ENCODE measurements at places on chromosomes 6 and 20.
A peak's percentile ranks its signal among the peaks of the same experiment; 100 is the strongest.

DNA sequence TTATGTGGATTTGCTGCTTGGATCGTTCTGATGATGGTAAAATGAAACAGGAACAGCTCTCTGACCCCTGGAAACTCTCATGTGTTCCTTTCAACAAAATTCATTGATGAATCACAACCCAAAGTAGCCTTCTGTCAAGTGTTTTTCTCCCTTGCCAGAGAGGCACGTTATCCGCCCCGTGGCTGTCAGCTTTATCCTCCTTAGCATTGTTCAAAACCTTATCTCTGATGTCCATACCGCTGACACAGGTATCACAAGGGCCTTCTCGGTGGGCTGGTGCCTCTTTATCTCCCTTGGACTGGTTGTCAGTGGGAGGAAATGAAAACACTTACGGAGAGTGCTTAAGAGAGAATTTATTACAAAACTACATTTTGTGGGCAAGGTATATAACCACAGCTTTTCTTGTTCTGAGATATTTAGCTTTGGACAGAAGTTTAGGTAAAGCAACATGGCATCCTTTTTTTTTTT lies 84.9 kb downstream of the TIAM2 start:
- no peaks in the 10 kb centered on the region for H3K27me3 ChIP-seq
- H3K36me3 ChIP-seq = no peaks in the 10 kb centered on the region
- DNase-seq = no peak
- H3K27ac ChIP-seq = no peak overlapping the region

DNA sequence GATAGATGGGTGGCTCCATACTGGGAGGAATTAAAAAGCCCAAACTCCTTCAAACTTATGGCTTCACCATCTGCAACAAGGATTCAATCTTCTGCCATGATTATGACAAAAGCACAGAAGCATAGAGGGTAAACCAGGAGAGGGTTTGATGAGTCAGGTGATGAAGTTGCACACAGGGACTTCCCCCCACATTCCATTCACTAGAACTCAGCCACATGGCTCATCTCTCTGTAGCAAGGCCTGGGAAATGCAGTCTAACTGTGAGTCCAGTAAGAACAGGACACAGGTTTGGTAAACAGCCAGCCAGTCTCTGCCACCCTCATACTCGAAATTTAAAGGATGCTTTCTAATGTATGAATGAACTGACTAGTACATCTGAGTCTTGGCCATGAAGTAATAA lies 142.9 kb downstream of the HIVEP2 start:
- H3K27me3 ChIP-seq = no peaks in the 10 kb centered on the region
- no peak overlapping the region for H3K4me3 ChIP-seq
- no peaks in the 10 kb centered on the region for H3K36me3 ChIP-seq
- H3K27ac ChIP-seq = no peak overlapping the region
- H3K4me1 ChIP-seq = no peaks in the 10 kb centered on the region
- no peak for DNase-seq

- H3K27me3 ChIP-seq = no peaks in the 10 kb centered on the region
- peaks cover 14% of the 10 kb centered on the region for H3K4me1 ChIP-seq
- H3K36me3 ChIP-seq = peaks cover 13% of the 10 kb centered on the region
- H3K27ac ChIP-seq = peak overlapping the region; percentile 93
Measured at GRCh38 chr20:35091816-35092523, 637 bp downstream of the TRPC4AP start.

GRCh38 chr6:156256161-156256560 lies 521.0 kb upstream of the ARID1B start:
- DNase-seq = no peak
- no peaks in the 10 kb centered on the region for H3K4me1 ChIP-seq
- H3K4me3 ChIP-seq = no peak overlapping the region
- no peaks in the 10 kb centered on the region for H3K36me3 ChIP-seq
- no peak overlapping the region for H3K27ac ChIP-seq
- no peaks in the 10 kb centered on the region for H3K27me3 ChIP-seq
